C1 segment of cervical spinal cord (tissue), 14 donors: ENCODE measurements at places on chromosomes 1 and 21.

GRCh38 chr1:64775113-64775512 lies 30.2 kb downstream of the RAVER2 start:
- DNase-seq: no peak

GRCh38 chr21:30216041-30216723 lies at the start of gene CLDN8:
TSS of gene CLDN8 (minus strand) at chr21:30216097. CDS start at chr21:30215925, 172 bp downstream.
- no peak for DNase-seq

GRCh38 chr1:162988869-162989268 lies 80.3 kb upstream of the RGS4 start:
- DNase-seq: no peak

GRCh38 chr1:147676311-147677085 lies 6.2 kb upstream of the ACP6 start:
- DNase-seq: no peak

DNA sequence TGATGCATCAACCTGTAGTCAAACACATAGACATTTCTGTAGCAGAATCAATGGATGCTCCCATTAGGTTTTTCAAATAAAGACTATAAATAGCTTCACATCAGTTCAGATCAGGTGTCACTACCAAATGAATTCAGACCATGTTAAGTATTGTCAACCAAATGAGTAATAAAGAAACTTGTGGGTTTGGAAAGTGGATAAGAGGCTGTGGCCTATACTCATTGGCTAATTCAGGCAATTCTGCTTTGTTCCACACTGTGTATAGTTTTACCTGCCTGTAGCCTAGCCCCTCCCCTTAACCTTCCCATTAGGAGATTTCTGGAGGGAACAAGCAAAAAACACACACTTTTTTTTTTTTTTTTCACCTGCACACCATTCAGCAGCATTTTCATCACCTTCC lies 321.2 kb downstream of the HLX start:
- no peak for DNase-seq

DNA sequence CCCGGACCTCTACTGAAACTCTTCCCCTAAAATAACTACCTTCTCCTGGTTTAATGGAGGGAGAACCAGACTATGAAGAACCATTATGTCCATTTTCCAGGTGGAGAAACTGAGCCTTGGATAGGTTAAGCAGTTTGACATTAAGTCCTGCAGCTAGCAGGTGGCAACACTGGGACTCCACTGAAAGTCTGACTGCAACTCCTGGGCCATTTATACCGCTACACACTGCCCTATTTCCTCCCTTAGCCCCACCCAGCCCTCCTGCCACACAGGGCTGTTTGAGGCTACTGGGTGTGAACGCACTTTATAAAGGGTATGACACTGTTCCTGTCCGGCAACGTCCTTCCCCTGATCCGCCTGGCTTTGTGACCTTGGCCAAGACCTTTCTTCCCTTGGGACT lies 511 bp upstream of the INPP5B start:
- no peak for DNase-seq

DNA sequence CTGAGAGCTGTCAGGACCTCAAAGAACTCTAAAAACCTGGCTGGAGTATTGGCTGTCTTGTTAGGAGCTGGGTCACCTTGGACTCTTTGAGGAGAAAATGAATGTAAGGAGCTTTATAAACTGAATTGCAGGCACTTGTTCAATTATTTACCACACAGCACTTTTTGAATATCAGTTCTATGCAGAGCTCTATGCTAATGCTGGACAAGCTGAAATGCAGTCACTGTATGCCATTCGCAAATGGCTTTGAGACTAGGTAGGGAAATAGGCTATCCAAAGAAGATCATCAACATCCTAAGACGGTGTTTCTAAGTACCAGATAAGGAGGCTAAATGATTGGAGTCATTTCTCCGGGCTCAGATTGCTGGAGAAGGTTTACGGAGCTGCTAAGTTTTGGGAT lies 333.5 kb downstream of the SIPA1L2 start:
- DNase-seq: no peak

GRCh38 chr1:56065729-56066128 lies 513.6 kb downstream of the PLPP3 start:
- no peak for DNase-seq

DNA sequence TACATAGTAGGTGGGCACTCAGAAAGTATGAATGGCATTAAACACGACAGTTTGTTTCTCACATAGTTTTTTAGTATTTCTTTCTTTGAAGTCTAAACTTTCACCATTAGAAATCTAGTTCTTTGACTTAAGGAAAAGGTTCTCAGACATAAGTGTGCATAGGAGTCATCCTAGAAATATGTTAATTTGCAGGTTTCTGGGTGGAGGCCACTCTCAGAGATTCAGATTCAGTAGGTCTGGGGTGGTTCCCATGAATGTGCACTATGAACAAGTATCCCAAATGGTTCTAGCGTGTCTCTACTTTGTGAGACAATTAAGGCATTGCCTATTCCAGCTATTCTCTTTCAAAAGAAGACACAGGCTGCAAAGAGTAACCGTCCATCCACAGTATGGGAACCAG lies 119.3 kb downstream of the NGF start:
- DNase-seq: no peak

GRCh38 chr1:226349081-226349480 lies 40.1 kb upstream of the LIN9 start:
- DNase-seq: no peak

DNA sequence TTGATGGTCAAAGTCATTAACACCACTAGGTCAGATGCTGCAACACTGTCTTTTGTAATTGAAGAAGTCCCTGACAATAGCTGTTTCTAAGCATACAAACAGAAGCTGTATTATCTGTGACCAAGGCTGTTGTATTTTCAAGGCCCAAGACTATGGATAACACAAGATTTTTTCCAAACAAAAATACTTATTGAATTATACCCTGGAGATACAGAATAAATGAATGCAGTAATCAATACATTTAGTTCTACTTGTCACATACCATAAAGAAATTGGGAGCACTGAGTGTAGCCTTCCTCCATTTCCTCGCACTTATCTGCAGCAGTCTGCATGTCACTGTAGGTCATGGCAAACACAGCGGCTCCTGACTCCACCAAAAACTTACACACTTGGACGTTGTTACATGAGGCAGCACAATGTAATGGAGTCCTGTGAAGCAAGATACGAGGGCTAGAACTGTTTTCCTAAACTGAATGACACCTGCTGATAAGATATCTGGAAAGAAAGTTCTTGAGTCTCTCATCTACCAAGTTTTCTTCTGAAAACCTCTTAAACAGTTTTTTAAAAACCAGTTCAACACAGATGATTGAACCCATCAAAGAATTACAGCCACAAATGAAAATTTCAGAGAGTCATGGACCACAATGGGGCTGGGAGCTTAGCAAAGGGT lies 56.9 kb downstream of the TP53BP2 start:
- DNase-seq: no peak

GRCh38 chr1:181423301-181423918 lies 59.9 kb upstream of the CACNA1E start:
- DNase-seq: no peak
